Stimulated activated CD4-positive, alpha-beta T cell treated with anti-CD3 and anti-CD28 coated beads, Interleukin-1b, Interleukin-23, amount 100 ng/mL, for 1 hour (primary cell): ENCODE measurements at places on chromosomes 2 and 18.

DNA sequence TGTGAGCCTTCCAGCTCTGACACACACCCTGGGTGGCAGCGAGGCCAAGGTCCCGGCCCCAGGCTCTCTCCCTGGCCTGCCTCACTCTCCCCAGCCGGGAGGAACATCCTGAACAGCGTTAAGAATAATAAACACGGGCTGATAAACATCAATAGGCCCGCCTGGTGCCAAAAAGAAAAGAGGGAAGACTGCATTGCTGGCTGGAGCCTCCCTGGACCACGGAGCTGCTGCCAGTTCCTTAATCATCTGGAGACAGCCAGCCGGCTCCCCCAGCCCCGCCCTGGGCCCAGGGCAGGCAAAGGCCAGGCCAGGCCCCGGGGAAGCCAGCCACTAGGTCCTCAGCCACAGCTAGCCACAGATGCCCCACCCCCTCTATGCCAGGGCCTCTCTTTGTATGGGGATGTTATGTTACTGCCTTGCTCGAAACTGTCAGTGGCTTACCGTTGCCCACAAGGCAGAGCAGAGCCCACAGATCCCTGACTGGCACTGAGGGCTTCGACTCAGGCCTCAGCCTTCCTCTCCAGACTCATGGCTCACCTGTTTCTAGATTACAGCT lies 293.7 kb downstream of the DYSF start:
- DNase-seq = no peak

DNA sequence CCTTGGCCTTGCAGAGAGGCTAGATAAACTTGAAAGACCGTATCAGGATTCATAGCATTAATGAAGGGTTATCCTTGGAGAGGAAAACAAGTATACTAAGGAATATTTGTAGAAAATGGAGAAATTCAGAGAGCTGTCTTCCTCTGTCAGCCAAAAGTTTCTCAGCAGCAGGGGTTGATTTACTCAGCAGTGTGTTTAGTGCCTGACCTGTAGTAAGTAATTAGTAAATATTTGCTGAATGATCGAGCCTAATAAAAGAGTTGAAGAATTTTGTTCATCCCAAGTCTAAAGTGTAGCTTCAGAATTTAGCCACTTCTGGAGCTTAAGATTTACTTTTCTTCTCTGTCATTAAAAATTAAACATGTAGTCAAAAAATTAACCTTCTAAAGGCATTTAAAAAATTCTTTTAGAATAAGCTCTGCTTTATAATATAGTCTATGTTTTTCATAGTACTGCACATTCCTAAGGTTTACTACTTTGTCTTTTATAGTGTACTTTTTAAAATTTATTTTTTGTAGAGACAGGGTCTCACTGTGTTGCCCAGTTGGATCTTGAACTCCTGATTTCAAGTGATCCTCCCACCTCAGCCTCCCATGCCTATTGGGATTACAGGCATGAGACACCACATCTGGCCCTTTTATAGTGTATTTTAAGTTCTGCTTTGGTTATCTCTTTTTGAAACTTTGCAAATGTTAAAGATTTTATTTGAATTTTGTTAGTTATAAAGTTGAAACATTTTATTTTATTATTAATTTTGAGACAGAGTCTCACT lies 138.4 kb upstream of the MYO3B start:
- no peak for DNase-seq

GRCh38 chr2:157789933-157790511 lies 86.1 kb downstream of the ACVR1 start:
- DNase-seq = no peak

- no peak for DNase-seq
These were observed 819.8 kb upstream of the ID2 start for GRCh38 chr2:7861910-7862702.

GRCh38 chr18:22471546-22472131 lies 53.9 kb upstream of the CTAGE1 start:
- no peak for DNase-seq

- no peak for DNase-seq
These were observed 35.2 kb downstream of the ZNF516 start for GRCh38 chr18:76459687-76460350.

DNA sequence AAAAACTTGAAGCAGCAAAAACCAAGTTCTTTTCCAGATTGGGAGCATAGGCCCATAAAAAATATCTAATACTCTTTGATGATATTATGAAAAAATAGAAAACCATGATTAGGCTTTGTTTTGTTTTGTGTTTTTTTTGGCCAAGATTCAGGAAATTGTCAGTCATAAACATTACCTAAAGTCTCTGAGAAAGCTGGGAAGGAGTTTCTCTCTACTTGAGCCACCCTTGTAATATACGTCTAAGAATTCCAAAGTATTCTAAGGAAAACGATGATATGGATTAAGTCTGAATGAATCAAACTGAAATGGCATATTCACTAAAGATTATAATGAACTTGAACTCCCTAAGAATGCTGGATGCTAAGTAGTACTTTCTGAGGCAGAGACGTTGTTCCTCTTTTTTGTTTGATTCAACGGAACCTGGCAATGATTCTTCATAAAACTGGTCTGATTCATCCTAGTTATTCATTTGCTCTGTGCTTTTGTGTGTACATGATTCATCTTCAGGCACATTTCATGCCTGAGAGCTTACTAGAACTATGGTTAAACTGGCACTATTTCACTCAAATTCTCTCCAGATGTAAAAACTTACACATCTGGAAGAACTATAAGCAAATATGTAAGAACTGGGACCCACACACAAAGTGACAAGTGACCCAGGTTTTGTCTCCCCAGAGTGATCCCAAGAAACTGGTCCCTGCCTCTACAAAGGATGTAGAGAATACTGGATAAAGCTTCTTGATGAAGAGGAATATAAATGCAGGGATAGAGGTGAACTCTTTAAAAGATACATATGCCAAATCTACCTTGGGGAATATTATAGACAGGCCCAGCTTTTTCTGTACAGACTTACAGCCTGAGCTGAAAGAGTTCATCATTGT lies 159.7 kb downstream of the DOCK10 start:
- no peak for DNase-seq

DNA sequence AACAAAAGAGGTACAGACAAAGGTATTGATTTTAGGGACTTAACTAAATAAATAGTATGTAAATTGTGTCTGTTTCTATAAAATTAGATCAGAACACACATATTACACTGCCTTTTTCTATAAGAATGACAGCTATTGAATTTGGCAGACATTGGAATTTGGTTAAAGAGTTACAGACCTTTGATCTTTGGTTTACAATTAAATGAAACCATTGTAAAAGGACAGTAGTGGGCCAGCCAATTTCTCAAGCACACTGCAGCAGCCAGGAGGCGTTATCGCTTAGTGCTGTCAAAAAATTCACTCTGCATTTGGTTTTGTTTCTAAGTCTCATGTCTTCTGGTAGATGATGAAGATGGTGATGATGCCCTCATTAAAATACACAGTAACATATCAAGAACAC lies 175.9 kb downstream of the NR4A2 start:
- no peak for DNase-seq

GRCh38 chr18:75199327-75199726 lies 9.6 kb downstream of the PTGR3 start:
- DNase-seq = no peak
